ENCODE measurements at places on chromosomes 4 and X.

GRCh38 chrX:39309018-39309635, 507.9 kb downstream of the MID1IP1 start:
- DNase-seq = no peak

- DNase-seq = no peak
Measured at GRCh38 chrX:37787423-37787869, 7.6 kb downstream of the CYBB start.

GRCh38 chrX:57918750-57919436, 8.6 kb upstream of the ZXDA start:
- DNase-seq = no peak

DNA sequence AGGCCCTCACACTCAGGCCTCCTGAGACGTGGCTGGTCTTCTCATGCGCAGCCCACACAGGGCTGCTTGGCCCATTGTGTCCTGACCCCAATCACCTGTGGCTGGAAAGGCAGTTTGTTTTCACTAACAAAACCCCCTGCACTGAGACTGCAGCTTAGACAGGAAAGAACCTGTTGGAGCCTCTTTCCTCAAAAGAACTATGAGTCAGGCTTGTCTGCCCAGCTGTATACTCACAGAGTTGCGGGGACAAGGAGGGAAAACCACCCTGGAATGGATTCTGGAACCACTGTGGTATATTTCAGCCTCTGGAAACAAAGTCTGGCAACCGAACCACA, 5.2 kb upstream of the TMEM156 start:
- DNase-seq = no peak

- DNase-seq = no peak
Measured at GRCh38 chrX:20974326-20974725, 399.9 kb upstream of the CNKSR2 start.

GRCh38 chr4:80215449-80216052, 18.2 kb downstream of the PRDM8 start:
- DNase-seq = no peak

DNA sequence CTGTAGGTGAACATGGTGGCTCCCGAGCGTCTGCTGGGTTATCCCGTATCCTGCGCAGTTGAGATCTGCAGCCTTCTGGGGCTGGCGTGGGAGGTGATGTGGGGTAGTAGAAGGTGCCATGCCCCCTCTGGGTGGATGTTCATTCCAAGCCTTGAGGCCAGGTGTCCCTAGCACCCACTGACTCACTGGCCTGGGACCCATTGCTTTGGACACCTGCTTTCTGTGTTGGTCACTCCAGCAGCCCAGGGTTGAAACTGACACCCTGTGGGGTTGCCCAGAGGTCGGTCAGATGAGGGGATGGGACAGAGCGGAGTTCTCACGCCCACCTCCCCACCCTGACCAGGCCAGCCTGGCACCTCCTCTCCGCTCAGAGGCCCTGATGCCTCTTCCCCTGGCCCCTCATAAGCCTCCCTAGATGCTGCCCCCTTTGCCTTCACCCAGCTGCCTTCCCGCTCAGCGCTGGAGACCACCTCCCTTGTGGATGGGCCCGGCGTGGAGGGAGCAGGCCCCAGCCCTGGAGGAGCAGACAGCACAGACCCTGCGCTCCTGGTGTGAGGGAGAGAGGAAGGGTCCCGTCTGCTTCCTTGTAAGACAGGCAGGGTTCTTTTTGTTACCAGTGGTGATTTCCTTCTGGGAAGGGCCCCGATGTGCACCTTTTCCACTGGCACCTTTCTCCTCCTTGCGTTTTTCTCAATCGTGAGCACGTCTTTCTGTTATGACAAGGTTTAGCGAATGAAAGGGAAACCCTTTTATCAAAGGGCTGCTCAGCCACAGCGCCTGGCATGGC, 2.0 kb downstream of the DOK7 start:
- no peak for DNase-seq

DNA sequence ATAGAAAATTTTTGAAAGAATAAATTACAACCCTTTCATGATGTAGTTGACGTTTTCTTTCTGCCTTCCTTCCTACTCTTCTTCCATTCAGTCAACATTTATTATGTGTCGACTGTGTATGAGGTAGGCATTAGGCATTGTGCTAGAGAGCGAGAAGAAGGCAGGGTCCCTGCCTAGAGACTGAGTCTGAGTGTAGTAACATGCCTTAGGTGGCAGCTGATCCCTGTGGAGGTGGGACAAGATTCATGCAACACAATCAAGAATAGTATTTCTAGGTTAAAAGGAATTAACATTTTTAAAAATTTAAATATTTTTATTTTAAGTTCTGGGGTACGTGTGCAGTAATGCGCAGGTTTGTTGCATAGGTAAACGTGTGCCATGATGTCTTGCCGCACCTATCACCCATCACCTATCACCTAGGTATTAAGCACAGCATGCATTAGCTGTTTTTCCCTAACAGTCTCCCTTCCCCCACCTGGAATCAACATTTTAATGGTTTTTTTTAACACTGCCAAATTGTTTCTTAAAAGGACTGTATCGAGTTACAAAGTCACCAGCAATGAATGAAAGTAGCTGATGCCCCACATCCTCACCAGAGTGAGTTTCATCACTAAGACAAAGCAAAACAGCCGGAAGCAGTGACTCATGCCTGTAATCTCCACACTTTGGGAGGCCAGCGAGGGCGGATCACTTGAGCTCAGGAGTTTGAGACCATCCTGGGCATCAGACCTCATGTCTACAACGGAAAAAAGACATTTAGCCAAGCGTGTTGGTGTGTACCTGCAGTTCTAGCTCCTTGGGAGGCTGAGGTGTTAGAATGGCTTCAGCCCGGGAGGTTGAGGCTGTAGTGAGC, 84.0 kb downstream of the WWC2 start:
- DNase-seq = peak; percentile 70

DNA sequence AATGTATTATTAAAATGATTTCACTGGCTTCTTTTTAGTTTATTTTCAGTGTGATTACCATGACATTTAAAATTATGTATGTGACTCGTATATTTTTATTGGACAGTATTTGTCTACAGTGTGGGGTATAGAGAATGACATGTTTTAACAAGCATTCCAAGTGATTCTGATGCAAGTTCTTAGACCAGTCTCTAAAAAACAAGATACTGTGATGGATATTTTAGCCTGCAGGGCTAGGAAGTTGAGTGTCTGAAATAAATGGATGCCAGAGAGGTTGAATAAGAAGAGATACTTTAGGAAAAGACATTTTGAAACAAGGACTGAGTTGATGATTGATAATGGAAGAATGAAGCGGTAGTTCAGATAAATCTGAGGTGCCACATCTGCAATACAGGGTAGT, 3.5 kb upstream of the MAD2L1 start:
- DNase-seq = no peak

- DNase-seq = no peak
Measured at GRCh38 chr4:14138106-14138505, 510.6 kb upstream of the BOD1L1 start.

DNA sequence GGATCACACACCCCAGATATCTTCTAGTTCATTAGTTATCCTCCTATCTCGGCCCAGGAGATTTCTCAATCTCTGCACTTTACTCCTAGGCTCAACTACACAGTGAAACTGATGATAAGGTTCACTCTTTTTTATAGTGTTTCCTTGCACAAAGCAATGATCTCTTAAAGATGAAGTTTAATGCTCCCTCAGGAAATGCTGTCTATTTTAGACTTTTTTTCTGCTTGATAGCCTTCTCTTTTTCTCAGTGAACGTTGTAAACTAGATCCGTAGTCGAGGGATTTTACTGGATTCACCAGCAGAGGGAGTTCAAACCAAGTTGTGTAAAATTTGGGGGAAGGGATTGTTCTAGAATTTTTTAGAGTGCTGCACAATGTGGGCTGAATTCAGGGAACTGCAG, 269.6 kb downstream of the GBA3 start:
- DNase-seq = peak; percentile 27

DNA sequence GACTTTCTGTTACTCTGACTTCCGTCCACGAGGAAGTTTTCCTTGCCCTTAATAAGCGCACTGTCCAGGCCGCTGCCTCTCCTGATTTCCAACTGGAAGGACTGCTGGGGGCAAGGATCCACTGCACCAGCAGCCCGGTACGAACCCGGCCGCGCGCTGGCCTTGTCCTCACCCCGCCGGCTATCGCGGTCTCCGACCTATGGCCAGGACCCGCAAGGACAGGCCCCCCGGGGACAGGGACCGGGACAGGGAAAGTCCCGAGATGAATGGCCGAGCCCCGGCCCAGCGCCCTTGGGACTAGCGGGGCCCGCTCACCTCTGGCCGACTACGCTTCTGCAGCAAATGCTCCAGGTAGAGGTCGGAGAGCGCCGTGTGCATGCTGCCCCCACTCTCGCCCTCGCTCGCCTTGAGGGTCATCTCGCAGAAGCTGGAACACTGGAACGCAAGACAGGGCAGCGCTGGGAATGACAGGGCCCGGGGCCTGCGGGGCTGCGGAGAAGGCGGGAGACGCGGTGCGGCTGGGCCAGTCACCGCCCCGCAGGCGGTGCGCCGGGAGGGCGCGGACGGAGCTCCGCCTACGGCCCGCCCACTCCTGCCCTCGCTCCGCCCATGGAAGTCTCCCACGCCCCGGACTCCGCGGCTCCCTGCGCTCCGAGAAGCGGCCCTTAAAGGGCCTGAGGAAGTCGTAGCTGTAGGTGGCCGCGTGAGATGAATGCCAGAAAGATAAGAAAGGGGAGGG, at the start of gene MPP1:
Gene MPP1, minus strand, starts transcription at position 529 of the 739 bp plus-strand sequence. Its CDS starts 112 bp downstream, at position 417.
- DNase-seq = peak; percentile 87

- DNase-seq = no peak
Measured at GRCh38 chrX:153981231-153981630, 8.7 kb downstream of the TMEM187 start.

- DNase-seq = no peak
Measured at GRCh38 chrX:19718642-19719041, 168.8 kb downstream of the SH3KBP1 start.

GRCh38 chrX:107484002-107484726, 34.7 kb downstream of the FRMPD3 start:
- peak; percentile 37 for DNase-seq

- DNase-seq = no peak
Measured at GRCh38 chr4:85672116-85672515, 197.2 kb downstream of the ARHGAP24 start.

- DNase-seq = no peak
Measured at GRCh38 chr4:74016068-74016467, 17.6 kb upstream of the CXCL5 start.
